ENCODE measurements at places on chromosomes 1 and 21.

DNA sequence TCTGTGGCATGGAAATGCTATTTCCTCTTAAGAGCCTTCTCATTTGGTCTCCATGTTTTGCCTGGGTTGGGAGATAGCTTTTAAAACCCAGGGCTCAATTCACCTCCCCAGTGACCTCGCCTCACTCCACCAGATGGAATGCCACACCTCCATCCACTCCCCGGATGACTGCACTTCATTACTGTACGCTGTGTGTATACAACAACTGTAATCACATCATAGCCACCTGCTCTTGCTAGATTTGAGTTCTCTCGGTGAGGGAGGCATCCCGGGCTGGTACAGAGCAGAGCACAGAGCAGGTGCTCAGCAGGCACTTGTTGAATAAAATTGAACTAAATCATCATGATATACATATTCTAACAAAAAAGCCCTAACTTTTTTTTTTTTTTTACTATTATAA is 26.0 kb downstream of the SDE2 start:
- DNase-seq: no peak

GRCh38 chr1:5304702-5305101 is 650.3 kb downstream of the AJAP1 start:
- DNase-seq: no peak

- DNase-seq: no peak
Observed at GRCh38 chr1:156838972-156839371, 19.9 kb downstream of the INSRR start.

- DNase-seq: no peak
Observed at GRCh38 chr1:20719871-20720620, 2.2 kb upstream of the KIF17 start.

GRCh38 chr1:27431601-27431940 is 39.1 kb downstream of the GPR3 start:
- no peak for DNase-seq

- no peak for DNase-seq
Observed at GRCh38 chr1:244792188-244792850, 43.1 kb upstream of the COX20 start.

DNA sequence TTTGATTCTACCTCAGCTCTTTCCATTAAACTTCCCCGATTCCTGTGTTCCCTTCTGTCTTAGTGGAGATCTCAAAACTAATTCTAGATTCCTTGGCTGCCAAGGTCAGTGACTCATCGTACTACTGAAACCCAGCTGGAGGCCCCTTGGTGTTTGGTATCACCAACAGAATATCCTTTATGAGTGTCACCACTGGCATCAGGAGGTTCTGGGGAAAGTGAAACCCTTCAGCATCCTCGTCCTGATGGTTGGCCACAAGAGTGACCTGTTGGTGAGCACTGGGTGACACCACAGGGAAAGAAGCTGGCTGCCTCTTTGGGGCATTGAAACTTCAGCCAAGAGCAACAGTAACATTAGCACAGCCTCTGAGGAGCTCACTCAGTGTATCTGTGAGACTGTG is 9.6 kb downstream of the RAB42 start:
- peak; percentile 40 for DNase-seq
